Activated T-cell treated with anti-CD3 and anti-CD28 coated beads for 1 hour (primary cell): ENCODE measurements at places on chromosomes 12 and 14.

GRCh38 chr12:94495445-94496115, 35.9 kb upstream of the CEP83 start:
- no peak for DNase-seq

GRCh38 chr14:80784820-80785219, 156.7 kb downstream of the CEP128 start:
- no peak for DNase-seq

GRCh38 chr12:15819644-15820437, 30.7 kb upstream of the EPS8 start:
- no peak for DNase-seq

GRCh38 chr12:111557271-111558106, 41.6 kb downstream of the ATXN2 start:
- no peak for DNase-seq

GRCh38 chr12:46558677-46559076, 186.1 kb upstream of the SLC38A2 start:
- DNase-seq: no peak

- DNase-seq: no peak
These were observed 2.7 kb downstream of the ANHX start for GRCh38 chr12:133233006-133233405.

GRCh38 chr12:1216560-1216959, 225.5 kb downstream of the ERC1 start:
- no peak for DNase-seq

GRCh38 chr14:54140551-54140950, 183.9 kb upstream of the BMP4 start:
- DNase-seq: no peak

GRCh38 chr12:71958056-71958455, 19.4 kb downstream of the TPH2 start:
- DNase-seq: no peak

DNA sequence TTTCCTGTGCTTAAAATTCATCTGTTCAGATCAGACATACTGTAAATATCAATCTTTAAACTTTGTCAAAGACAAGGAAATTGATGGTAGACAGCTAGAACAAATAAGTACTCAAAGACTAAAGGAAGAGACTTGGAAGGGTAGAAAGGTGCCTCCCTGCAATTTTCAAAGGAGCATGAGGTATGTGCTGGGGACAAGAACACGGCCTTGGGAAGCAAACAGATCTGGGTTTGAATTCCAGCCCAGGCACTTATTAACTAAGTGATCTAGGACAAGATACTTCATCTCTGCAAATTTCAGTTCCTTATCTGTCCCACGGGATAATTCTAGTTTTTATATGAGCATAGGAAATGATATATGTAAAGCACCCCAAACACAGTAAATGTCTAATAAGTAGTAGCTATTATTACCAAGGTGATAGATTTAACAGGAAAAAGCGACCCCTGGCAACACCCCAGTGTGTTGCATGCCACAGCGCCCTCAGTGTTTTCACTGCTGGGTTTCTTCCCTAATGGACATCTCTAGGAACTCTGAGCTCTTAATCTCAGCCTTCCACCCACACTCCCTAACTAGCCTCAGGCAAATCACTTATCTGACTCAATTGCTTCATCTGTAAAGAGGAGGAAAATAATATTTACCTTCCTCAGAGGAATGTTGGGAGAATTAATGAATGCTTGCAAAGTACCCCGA, 44.7 kb upstream of the BMP4 start:
- no peak for DNase-seq

DNA sequence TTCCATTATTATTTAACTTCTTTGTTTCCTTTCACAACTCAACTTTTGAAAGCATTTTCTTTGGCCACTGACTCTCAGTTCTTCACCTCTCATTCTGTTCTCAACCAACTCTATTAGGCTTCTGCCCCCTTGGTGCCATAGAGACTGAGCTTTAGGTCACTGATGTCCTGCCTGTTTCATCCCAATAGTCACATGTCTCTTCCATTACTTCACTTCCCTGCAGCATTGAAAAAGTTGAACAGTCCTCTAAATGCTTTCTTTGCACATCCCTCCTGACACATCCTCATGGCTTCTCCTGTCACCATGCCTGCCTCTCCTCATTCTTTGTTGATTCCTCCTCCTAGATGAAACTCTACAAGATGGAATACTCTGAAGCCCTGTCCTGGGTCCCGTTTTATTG, 2.7 kb downstream of the CLEC12A start:
- no peak for DNase-seq
